ENCODE measurements at places on chromosomes 16 and 17.
A peak's percentile ranks its signal among the peaks of the same experiment; 100 is the strongest.

DNA sequence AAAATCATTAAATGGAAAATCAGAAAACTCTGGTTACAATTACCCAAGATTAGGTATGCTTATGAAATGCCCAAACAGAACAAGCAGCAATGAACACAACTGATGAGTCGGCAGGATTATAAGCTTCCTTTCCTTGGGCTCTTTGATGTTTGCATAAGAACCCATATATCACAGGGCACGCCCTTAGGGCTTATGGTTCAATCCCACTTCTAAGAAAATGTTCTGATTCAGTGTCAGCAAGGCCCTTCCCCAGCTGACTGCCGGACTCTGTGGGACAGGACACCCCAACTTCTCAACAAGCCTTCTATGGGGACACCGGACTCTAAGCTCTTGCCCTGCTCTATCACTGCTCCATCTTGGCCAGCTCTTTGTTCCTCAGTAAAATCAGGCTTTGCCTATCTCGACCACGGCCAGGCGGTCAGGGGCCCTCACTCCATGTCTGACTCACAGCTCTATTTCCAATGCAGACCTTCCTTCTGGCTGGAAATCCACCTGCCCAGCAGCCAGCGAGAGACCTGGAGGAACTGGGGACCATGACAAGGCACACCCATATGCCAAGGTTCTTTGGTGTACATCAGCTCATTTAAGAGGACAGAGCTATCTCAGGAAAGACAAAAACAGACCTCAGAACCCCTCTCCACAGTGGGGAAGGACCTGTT, 26.8 kb downstream of the LITAFD start:
- DNase-seq, result no peak

DNA sequence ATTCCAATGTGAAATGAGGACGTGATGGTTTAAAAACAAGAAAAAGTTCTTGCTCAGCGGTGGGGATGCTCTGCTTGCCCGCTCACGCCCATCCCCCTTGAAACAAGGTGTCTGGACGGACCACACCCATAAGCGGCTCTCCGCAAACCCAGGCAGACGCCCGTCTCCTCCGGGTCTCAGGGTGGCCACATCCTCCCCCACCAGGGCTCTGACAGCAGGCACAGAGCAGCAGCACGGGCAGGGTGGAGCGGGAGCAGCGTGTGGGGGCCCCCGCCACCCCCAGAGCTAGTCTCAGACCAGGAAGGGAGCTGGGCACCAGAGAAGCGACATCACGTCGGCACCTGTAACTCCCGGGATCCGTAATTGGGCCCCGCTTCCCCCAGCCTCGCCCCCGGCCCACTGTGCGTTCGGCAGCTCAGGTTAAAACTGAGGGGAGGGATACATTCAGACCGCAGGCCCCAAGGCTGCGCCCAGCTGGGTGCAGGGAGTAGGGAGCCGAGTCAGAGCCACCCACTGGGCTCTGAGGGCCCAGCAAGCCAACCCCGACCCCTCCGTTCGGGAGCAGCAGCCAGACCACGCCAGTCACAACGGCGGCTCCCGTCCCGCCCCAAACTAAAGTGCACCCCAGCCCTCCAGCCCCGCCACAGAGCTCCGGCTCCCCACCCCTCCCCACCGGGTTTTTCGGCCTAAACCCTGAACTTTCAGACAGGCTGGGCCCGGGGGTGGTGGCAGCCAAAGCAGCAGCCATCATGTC, 22.0 kb downstream of the CLUH start:
- DNase-seq, result no peak

DNA sequence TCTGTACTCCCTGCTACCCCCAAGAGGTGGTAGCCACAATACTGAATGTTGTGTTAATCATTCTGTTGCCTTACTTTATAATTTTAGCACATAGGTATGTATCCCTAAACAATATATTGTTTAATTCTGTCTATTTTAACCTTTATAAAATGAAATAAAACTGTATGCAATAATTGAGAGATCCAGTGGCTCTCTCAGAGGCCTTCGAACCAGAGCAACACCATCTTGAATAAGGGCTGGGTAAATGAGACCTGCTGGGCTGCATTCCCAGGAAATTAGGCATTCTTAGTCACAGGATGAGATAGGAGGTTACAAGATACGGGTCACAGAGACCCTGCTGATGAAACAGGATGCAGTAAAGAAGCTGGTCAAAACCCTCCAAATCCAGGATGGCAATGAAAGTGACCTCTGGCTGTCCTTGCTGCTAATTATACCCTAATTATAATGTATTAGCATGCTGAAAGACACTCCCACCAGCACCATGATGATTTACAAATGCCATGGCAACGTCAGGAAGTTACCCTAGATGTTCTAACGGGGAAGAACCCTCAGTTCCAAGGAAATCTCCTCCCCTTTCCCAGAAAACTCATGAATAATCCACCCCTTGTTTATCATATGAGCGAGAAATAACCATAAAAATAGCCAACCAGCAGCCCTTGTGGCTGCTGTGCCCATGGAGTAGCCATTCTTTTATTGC, 2.0 kb upstream of the CANT1 start:
- no peak for DNase-seq

GRCh38 chr17:50588391-50589049, 28.0 kb downstream of the CACNA1G start:
- DNase-seq, result no peak

DNA sequence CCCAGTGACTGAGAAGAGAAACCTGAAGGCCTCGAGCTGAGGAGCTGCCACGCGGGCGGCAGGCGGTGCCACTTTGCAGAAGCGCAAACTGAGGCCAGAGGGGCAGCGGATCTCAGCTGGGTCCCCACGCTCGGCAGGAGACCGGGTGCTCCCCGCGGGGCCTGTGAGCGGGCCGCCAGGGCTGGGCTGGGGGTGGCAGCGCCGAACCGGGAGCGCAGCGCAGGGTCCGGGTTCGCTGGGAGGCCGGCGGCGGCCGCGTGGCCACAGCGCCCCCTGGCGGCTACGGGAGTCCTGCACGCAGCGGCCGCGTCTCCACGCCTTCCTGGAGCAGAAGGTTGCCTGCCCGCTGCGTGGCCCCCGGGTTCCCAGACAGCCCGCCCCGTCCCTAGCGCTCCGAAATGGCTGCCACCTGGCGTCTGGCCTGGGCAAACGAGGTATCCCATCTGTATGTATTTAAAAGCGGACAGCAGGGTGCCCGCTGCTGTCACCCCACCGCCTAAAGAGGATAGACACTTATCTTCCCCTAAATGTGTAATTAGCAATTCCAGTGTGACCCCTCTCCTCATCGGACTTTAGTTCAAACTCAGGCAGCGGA, 96.1 kb upstream of the CDH5 start:
- DNase-seq, result no peak

DNA sequence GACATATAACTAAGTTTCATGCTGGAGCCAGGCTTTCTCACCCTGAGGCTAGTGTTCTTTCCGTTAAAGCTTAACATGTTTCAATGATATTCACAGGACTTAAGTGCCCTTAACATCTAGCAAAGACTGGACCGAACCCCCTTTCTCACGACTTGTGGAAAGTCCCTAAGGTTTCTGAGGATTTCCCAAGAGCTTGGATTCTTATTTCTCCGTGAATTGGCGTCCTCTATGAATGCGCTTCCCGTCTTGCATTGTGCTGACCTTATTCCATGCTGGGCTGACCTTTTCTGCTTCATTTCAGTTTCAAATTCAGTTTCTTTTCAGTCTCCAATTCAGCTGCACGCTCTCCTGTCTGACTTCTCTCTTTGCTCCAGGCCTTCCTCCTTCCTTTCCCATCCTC, 206.4 kb downstream of the HS3ST3A1 start:
- no peak for DNase-seq

GRCh38 chr17:19461116-19461515, 50.1 kb downstream of the RNF112 start:
- no peak for DNase-seq

- no peak for DNase-seq
Observed at GRCh38 chr17:80416260-80416939, 1.4 kb downstream of the ENDOV start.

GRCh38 chr16:2520784-2521531, 787 bp downstream of the AMDHD2 start:
- no peak for DNase-seq

- DNase-seq, result no peak
Observed at GRCh38 chr17:32491371-32492263, 4.8 kb downstream of the CDK5R1 start.

- no peak for DNase-seq
Observed at GRCh38 chr17:40352779-40353394, 11.7 kb downstream of the GJD3 start.

DNA sequence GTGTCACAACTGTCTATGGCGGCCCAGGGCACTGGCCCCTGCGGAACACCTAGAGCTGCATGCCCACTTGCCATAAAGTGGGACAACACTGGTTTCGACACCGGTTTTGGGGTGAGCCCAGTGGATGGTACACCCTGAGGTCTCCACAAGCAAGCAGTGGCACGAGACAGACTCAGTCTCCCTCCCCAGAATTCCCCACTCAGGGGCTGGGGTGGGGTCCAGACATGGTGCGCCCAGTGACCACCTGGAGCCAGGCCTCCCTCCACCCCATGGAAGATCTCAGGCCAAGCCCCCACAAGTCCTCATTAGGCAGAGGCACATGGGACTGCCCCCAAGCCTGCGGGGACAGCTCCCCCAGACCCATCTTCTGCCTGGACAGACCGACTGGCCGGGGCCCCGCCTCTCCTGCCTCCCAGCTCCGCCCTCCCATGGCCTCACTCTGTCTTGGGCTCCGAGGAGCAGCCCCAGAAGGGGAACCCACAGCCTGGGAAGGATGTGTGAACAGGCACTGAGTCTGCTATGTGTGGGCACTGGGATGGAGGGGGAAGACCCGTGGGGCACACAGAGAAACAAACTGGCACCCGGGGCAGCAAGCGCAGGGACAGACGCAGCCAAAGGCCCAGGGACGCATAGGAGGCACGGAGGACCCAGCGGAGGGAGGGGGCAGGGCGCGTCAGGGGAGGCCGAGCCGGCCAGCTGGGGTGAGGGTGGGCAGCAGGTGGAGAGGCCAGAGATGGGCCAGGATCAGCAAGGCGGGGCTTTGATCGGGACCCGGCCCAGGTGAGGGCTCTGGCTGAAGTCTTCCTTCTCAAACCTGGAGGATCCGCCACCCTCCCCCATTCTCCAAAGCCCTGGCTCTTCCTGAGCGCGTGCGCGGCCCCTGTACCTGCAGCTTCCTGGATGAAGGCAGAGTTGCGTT, 2.8 kb downstream of the TEPSIN start:
- no peak for DNase-seq

DNA sequence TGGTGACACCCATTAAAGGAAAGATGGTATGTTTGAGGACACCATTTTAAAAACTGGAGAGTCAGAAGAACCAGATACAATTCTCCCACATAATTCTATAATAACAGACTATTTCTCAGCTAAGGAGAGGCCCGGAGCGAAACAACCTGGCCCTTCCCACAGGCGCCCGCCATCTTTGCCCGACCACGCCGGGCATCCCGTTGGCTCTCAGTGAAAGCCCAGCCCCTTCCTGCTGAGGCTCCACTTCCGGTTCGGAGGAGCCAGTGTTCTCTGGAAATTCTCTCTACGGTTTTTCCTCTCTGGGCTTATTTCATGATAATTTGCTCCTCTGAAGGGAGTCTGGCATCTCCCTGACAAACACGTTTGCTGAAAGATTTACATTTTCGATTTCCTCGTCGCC, 175.7 kb downstream of the AXIN2 start:
- DNase-seq, result no peak

- no peak for DNase-seq
Observed at GRCh38 chr17:45009676-45010467, 41.6 kb downstream of the DCAKD start.

DNA sequence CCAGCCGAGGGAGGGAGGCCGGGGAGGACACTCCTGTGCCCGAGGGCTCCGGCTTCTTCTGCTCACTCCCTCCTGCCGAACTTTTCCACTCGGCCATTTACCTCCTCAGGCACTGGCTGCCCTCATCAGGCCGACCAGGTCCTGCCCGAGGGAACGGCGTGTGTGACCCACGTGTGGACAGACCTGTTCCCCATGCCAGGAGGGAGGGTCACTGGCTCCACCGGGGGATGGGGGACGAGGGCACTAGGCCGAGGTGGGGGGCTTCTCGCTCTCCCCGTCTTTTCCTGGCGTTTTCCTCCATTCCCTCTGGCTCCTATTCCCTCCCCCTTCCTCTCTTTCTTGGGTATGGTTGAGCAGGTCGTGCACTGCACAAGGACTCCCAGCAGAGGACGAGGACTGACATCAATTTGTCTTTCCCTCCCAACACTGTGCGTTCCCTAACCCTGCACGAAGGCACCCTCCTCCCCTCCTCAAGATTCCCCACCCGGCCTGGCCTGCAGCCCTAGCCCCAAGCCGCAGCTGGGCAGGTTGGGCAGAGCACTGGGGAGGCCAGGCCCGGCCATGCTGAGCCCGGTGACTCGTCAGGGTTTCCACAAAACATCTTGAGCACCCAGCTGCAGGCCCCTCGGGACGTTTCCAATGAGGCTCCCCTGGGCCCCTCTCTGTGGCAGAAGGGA, 3.2 kb upstream of the IL17C start:
- no peak for DNase-seq

DNA sequence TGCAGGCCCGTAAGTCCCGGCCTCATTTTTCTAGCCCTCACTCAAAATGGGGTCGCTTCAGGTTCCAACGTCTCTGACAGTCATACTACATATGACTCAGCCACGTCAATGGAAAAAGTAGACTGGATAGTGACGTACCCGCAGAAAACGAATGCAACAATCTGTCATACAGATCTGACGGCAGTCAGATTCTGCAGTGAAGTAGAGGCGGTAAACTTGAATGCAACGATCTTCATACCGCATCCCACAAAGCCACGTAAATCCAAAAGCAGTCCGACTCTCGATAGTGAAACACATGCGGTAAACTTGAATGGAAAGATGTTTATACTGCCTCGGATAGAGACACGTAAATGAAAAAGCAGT, 38.4 kb upstream of the ARL4D start:
- DNase-seq, result peak; percentile 39

- DNase-seq, result no peak
Observed at GRCh38 chr17:63641692-63642448, 19.7 kb downstream of the MAP3K3 start.

DNA sequence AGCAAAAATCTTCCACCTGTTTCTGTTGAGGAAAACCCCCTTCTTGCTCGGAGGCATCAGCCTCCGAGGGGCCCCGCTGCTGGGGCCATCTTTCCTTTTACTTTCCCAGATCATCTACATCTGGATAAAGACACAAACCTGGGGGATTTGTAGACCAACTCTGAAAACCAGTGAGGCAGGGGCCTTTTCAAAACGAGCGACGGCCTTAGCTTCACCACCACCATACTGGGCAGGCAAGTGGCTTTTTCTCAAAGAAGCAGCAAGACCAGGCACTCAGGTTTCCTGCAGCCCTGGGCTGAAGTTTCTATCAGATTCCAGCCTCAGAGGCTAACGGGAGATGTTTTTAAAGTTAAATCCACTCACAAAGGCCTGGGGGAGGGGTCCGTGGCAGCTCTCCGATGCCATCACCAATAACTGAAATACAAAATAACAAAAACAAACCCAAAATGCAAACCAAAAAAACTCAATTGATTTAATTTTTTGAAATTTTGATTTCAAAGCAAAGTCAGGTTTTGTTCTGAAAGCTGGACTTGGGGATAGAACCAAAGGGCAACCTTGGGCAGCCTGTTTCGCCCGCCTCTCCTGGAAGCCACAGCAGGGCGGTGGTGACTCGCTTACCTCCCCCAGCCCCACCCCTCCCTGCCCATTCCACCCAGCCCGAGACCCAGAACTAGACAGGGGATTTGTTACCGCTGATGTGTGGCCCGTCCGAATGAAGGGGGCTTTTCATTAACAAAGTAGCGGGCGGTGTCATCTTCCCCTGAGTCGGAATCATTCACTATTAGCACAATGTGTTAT, 55.8 kb downstream of the SALL1 start:
- no peak for DNase-seq

Data from GM04503 (cell line).